ENCODE measurements at places on chromosomes 11 and 22.

GRCh38 chr22:32564170-32565001 lies 89.8 kb downstream of the FBXO7 start:
- DNase-seq = no peak

GRCh38 chr11:90309693-90310092 lies 86.8 kb upstream of the CHORDC1 start:
- DNase-seq = no peak

DNA sequence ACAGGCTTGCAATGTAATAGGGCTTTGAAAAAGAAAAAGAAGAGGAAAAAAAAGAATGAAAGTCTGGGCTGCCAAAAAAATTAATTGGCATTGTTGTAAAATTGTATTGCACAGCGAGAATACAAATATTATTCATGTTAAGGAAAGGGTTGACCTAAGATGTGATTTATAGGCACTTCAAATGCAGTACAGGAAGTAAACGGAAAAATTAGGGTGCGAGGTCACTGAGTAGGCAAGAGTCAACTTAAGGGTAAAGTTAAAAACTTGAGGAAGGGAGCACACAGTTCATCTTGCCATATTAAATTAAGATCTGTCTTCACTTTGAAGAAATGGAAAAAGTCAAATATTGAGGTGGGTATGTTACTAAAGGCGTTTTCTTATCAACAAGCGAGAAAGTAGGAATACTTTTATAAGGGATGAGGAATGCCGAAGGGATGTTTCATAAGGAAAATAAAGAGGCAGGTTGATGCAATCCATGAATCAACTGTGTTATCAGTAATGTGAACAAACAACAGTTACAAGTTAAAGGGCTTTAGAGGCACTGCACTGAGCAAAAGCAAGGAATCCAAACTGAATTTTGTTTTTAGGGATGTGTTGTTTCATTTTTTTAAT lies 123.0 kb downstream of the WT1 start:
- no peak for DNase-seq

DNA sequence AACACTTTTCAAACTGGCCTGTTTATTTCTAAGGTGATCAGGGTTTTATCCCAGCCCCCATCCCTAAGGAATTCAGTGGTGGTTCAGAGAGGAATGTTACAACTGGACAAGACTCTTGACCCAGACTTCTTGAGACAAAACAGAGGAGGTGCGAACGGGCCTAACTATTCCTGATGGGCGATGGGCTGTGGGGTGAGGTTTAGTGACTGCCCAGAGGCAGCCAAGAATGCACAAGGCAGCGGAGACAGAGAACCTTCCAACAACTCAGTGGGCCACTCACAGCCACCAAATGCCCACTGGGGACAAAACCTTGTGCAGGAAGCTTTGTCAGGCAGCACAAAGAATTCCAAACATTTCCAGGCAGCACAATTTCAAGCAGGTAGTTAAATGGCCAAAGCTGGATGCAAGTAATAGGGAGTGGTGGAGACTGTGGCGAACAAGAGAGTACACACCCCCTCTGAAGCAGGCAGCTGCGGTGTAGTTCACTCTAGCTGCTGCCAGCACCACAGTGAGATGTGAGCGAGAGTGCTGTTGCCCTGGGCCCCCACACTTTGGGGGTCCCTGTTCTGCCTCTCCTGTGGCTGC lies 29.2 kb downstream of the SCUBE1 start:
- DNase-seq = no peak

DNA sequence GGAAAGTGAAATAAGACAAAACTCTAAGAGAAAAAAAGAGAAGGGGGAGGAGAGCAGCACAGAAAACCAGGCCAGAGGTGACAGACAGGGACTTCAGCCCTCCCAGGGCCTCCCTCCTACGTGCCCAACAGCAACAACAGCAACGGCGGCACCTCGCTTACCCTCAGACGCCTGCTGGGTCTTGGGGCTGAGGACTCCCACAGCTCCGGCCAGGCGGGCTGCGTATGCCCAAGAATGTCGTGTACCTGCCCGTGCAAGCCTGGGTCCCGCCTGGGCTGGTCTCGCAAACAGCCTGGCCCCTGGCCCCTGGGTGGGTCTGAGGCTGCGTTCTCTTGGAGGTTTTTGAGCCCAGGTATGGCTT lies 30.5 kb downstream of the ARAP1 start:
- DNase-seq = no peak

- no peak for DNase-seq
Measured at GRCh38 chr22:46916886-46917770, 154.7 kb downstream of the TBC1D22A start.

DNA sequence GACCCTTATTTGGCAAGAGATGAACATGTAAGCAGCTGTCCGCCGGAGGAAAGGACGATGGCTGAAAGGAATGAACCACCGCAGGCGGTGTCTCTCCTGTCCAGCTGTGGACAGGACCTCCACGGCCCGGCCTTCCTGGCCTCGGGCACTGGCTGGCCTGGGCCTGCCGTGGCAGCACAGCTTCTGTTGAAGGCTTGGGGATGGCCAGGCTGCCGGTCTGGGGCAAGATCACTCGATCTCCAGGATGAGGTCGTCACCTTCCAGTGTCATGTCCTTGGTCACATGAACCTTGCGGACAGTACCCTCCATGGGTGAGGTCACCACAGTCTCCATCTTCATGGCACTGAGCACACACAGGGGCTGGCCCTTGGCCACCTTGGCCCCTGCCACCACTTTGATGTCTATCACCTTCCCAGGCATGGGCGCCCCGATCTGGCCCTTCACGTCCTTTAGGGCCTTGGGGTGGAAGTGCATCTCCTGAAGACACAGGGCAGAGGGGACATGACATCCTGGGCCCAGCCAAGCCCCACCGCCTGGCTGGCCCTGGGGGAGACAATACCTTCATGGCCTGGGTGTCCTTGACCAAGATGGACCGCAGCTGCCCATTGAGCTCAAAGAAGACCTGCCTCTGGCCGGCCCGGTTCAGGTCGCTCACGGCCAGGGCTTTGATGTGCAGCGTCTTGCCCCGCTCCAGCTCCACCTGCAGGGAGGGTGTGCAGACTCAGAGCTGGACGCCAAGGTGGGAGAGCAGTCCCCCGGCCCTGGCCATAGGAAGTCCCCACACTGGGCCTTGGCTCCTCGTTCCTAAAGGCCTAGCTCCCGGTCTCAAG lies 5.6 kb downstream of the RCE1 start:
- DNase-seq = no peak

DNA sequence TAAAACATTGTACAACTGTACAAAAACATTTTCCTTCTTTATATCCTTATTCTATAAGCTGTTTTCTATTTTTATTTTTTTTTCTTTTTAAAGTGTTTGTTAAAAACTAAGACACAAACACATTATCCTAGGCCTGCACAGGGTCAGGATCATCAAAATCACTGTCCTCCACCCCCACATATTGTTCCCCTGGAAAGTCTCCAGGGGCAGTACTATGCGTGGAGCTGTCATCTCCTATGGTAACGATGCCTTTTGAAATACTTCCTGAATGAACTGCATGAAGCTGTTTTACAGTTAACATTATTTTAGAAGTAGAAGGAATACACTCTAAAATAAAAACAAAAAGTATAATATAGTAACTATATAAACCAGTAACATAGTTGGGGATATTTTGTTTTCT lies 67.2 kb downstream of the ZC3H12C start:
- no peak for DNase-seq

GRCh38 chr11:45924036-45924915 lies 1.8 kb downstream of the LARGE2 start:
- DNase-seq = no peak

DNA sequence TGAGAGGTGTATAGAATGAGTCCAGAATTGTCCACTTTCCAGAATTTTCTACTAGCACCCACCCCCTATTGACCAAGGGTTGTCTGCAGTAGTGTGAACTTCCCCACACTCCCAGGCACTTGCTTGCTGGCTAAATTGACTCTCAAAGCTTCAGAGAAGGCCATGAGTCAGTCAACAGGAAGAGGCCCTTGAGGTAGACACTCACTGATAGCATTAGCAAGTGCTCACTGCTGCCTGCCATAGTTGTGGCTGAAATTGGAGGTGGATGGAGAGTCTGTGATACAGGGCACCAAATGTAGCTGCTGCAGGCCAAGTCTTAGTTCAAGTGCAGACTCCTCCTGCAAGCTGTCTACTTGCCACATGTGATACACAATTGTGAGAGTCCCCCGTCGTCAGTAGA lies 156.8 kb downstream of the SPON1 start:
- DNase-seq = no peak

GRCh38 chr11:10565493-10565892 lies 3.0 kb downstream of the LYVE1 start:
- DNase-seq = no peak

DNA sequence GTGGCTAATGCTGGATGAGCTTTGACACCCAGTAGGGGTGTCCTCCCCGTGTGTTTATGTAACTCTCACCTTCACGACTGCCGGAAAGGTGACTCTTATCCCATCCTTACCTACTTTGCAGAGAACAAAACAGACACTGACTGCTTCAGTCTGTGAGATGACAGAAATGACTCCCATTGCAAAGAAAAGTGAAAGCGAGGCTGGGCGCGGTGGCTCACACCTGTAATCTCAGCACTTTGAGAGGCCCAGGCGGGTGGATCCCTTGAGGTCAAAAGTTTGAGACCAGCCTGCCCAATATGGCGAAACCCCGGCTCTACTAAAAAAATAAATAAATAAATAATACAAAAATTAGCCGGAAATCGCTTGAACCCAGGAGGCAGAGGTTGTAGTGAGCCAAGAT lies 106.4 kb upstream of the ANO1 start:
- no peak for DNase-seq

GRCh38 chr22:41350087-41350486 lies 31.7 kb upstream of the TEF start:
- no peak for DNase-seq

GRCh38 chr11:121110871-121111724 lies 10.1 kb downstream of the TECTA start:
- DNase-seq = no peak

All from endothelial cell (in vitro differentiated cells).